Activated CD4-positive, alpha-beta T cell treated with anti-CD3 and anti-CD28 coated beads, Interleukin-10, Interleukin-2, amounts not matched to agents 100 ng/mL and 50 ng/mL, durations not matched to agents 16 hours and 8 hours (primary cell): ENCODE measurements at places on chromosomes 12 and 14.
A peak's percentile ranks its signal among the peaks of the same experiment; 100 is the strongest.

DNA sequence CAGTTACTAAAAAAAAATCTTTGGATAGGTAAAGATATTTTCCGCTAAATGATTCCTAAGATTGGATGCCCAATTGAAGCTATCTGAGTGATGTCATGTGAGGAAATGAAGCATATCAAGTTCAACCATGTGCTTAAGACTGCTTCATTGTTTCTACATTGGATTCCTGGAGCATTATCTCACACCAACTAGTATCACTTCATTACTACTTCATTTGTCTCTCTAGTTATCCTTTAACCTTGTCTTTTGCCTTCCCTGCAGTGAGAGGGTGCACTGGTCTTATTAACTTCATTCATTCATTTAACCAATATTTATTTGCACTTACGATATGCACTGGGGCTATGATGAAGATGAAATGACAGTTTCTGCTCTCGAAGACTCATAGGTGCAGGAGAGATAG, 198.1 kb downstream of the SLC38A4 start:
- no peak for DNase-seq

GRCh38 chr14:33551963-33552362, 398.9 kb downstream of the EGLN3 start:
- DNase-seq: no peak

DNA sequence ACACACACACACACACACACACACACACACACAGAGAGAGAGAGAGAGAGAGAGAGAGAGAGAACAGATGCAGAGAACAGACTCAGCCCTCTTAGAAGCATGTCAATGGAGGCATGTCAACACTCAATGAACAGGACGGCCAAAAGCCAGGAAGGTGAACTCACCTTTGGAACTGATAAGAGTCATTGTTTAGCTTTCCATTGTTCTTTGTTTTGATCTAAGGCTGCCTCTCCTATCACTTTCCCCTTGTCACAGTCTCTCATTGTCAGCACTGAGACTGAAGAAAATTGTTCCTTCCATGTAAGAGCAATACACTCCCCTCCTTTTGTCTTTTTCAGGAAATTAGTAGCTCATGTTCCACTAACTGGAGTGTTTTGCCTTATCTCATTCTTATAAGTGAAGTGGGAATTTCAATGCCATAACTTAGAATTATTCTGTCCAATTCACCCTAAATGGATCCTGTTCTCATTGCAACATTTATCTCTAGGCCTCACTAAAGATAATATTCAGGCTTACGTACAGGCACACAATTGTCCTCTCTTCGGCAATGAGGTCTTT, 218.0 kb downstream of the DUSP6 start:
- no peak for DNase-seq

GRCh38 chr14:89029961-89030694, 205.7 kb downstream of the TTC8 start:
- no peak for DNase-seq

DNA sequence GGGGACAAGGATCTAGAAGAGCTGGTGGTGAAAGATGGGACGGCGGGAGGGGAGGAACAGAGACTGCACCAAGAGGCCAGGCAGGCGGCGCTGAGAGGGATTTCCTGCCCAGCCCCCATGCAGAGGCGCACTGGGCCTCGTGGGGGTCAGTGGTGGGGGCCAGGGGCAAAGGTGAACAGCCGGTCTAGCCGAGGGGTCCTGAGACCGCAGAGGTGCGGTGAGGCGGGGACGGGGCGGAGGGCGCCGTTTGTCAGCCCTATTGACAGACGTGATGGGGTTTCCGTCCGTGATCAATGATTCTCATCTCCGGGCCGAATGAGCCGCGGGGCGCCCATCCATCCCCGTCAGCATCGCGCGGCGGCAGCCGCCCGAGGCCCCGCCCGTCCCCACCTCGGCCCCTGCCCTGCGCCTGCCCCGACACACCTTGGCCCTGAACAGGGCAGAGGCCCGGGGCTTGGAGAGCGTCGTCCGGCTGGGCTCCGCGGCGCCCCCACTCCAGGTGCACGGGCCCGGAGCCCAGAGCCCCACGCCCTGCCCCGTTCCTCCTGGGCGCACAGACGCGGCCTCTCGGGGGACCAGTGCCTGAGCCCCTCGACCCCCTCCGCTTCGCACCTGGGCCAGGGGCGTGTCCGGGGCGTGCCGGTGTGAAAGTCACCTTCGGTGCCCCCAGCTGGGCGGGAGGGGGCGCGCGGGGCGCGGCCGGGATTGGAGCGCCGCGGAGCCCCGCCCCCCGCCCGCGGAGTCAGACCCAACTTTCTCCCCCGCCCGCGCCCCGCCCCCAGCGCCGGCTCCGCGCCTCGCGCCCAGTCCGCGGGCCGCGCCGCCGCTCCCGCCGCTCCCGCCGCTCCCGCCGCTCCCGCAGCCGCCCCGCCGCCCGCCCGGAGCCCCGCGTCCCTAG, at the start of gene NXPH4:
Gene NXPH4, plus strand, starts transcription at position 781 of the 898 bp plus-strand sequence. CDS start 176 bp downstream, outside the sequence.
- DNase-seq: peak; percentile 49

- DNase-seq: peak; percentile 92
These were observed 13.0 kb upstream of the UBC start for GRCh38 chr12:124927201-124928094.

DNA sequence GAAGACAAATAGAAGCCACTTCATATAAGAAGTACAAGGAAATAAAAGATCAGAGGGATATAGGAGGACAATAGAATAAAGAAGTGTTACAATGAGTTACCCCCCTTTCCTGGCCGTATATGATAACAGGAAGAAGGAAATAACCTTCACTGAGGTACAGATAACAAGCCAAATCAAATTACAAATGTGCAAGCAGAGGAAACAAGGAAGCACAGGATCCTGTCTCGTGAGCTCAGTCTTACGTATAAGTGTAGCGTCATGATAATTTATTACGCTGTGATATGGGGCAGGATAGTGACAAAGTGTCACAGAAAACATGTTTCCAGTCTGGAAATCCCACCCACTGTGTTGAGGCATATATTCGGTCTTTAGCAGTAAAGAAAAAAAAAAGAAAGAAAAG, 26.5 kb downstream of the CRACR2A start:
- DNase-seq: no peak

- no peak for DNase-seq
These were observed 61.6 kb downstream of the EFCAB11 start for GRCh38 chr14:89892953-89893352.

DNA sequence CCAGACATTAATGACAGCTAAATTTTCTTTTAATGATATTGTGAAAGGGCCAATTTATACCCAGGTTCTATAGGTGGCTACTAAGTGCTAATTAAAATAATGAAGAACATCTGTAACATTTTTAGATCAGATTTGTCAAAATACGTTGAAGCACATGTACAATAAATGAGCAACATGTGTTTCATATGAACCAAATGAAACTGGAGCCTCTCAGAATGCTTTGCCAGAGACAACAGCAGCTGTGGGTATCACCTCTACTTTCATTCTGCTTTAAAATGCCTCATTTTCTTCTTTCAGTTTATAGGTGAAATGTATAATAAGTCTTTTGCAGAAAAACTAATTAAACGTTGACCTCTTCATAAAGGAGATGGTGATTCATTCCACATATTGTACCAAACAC, 26.1 kb upstream of the MYF6 start:
- DNase-seq: no peak

DNA sequence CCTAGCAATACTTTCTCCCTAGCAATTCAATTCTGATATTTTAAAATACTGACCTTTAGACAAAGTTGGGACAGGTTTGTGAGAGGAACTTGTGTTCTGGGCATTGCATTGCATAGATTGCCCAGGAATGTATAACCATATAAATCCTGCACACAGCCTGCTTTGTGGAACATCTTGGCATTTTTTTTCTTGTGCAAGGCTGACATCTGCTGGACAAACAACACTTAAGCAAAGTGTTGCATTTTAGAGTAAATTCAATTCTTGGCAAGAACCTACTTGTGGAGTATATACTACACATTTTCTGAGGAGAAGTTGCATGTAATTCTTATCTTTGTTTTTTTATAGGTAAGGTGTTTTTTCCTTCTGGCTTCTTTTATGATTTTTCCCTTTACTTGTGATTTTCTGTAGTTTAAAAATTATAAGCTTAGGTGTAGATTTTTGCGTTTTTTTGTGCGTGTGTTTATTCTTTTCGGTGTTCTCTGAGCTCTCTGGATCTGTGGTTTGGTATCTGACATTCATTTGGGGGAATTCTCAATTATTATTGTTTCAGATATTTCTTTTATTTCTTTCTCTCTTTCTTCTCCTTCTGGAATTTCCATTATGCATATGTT, 26.4 kb downstream of the TESPA1 start:
- DNase-seq: peak; percentile 71

GRCh38 chr12:14473707-14474287, 93.9 kb downstream of the PLBD1 start:
- no peak for DNase-seq

DNA sequence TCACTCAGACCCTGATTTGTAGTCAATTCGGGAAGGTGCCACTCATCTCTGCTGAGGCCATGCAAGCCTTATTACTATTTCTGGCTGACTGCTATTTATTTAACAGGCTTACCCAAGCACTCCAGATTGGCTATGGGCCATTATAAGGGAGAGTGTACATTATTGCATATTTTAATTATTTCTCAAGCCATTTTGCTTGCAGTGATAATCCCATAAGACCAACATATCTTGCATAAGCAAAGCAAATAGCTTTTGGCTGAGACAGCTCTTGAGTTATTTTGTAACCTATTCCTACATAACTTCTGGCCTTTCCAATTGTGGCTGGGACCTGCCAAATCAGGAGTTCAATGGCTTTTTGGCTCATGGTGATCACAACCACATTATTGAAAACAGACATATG, 509.6 kb upstream of the USP15 start:
- no peak for DNase-seq

- no peak for DNase-seq
These were observed 10.0 kb downstream of the SPRING1 start for GRCh38 chr12:116727891-116728290.

GRCh38 chr12:121915841-121916321, 2.5 kb upstream of the CFAP251 start:
- DNase-seq: no peak

DNA sequence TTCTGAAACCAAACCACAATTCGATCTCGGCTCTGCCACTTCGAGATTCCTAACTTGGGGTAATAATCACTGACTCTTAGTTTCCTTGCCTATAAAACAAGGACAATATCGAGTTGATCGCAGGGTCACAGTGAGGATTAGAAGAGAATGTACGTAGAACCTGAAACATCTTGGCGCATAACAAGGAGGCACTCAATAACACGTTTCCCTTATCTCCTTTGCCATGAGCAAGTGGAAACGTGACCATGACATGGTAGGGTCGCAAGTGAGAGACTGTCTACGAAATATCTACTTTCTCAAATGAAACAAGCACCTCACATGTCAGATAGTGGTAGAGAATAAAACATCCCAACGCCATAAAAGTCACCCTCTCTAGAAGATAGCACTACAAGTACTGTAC, 2.3 kb downstream of the DICER1 start:
- DNase-seq: no peak

- DNase-seq: no peak
These were observed 14.4 kb downstream of the NEUROD4 start for GRCh38 chr12:55034218-55034617.

DNA sequence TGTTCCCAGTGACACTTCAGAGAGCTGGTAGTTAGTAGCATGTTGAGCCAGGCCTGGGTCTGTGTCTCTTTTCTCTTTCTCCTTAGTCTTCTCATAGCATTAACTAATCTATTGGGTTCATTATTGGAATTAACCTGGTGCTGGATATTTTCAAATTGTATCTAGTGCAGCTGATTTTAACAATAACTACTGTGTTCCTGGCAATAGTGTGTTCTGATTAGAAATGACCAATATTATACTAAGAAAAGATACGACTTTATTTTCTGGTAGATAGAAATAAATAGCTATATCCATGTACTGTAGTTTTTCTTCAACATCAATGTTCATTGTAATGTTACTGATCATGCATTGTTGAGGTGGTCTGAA, 3.0 kb downstream of the FOS start:
- DNase-seq: no peak
